ENCODE measurements at places on chromosomes 6 and 20.
A peak's percentile ranks its signal among the peaks of the same experiment; 100 is the strongest.

DNA sequence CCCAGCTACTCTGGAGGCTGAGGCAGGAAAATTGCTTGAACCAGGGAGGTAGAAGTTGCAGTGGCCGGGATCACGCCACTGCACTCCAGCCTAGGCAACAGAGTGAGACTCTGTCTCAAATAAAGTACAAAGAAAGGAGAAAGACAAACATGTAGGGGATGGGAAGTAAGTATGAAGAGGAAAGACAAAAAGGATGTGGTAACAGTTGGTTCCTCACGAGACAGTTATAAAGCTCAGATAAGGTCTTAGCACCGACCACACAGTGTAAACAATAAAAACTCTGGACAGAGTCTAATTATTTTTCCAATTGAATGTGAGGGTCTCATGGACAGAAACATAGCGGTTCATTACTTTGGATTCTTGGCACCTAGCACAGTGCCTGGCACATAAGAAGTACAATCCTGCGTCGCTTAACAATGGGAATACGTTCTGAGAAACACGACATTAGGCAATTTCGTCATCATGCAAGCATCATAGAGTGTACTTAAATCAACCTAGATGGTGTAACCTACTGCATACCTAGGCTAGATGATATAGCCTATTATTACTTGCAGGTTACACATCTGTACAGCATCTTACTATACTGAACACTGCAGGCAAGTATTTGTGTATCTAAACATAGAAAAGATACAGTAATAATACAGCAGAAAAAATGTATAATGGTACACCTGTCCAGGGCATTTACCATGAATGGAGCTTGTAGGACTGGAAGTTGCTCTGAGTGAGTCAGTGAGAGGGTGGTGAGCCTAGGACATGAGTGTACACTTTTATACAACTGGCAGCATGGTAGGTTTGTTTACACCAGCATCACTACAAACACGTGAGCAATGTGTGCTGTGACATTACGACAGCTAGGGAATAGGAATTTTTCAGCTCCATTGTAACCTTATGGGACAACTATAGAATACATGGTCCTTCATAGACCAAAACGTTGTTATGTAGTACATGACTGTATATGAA lies 38.2 kb downstream of the MBOAT1 start:
- no peak for DNase-seq

- no peak for DNase-seq
These were observed 253.7 kb upstream of the SUPT3H start for GRCh38 chr6:45631396-45631795.

- no peak for DNase-seq
These were observed 154.3 kb downstream of the VEGFA start for GRCh38 chr6:43924222-43924702.

DNA sequence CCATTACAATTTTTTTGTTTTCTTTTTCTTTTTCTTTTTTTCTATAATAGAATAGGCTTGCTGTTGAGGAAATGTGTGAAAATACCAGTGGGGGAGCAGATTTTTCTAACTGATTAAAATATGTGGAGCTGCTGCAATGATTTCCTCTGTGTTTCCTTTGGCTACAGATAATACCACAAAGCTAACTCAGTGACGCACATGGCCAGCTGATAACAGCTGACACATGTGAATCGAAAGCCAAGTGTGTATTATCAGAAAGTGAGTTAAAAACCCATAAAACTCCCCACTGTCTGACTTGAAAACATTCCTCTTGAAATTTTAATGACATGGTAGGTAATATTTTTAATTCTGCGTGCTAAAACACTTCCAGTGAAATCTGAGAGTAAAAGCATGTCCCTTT lies 70.8 kb upstream of the AHI1 start:
- DNase-seq, result peak; percentile 44

GRCh38 chr6:26556263-26557070 lies 18.3 kb downstream of the HMGN4 start:
- DNase-seq, result no peak

DNA sequence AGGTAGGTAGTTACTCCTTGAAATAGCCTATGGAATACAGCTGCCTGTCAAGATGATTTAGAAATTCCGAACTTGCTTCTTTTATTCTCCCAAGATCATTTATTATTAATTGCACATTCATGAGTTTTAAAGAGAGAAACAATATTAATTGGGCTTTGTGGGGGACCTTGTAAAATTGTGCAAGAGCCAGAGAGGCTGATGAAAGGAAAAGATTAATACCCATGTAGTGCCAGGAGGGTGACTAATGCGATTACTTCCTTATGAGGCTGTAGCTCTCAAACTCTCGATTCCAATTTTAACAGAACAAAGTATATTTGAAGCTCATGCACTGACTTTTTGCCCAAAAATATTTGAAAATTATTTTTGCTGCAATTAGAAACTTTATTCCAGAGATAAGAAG lies 423.8 kb upstream of the ID4 start:
- DNase-seq, result no peak

DNA sequence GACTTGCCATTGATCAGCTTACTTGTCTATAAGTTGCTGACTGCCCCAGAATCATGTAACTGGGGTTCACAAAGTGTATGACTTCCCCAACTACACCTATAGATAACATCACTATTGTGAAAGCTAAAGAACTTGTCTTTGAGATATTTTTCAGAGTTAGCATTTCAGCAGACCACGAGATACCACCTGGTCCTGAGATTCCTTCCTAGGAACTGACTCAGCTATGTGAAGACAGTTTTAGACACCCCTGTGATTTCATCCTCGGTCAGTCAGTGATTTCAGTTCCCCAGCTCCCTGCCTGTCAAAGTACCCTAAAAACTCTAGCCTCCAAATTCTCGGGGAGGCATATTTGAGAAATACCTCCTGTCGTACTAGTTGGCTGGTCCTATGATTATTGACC lies 62.4 kb downstream of the TXNDC5 start:
- DNase-seq, result no peak

DNA sequence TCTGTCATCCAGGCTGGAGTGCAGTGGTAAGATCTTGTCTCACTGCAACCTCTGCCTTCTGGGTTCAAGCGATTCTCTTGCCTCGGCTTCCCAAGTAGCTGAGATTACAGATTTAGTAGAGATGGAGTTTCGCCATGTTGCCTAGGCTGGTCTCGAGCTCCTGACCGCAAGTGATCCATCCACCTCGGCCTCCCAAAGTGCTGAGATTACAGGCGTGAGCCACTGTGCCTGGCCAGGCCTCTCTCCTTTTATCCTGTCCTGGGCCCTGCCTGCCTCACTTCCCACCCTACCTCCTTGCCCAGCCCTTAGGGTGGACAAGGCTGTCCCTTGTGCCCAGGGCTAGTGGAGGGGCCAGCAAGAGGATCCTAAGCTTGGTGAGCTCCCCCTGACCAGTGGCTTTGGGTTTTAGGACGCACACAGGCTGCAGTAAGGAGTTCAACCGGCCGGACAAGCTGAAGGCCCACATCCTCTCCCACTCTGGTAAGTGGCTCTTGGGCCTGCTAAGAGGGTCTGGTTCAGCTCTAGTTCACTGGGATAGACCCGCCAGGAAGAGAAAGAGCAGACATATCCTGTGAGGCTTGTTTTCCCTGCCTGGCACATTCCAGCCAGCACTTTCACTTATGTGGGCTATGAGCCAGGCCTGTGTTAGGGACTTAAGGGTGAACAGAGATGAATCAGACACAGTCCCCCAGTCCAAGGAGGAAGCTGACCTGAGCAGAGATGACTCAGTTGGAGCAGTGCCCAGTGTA lies 21.9 kb upstream of the CHMP4B start:
- DNase-seq, result no peak

- no peak for DNase-seq
These were observed 80.2 kb downstream of the C6orf118 start for GRCh38 chr6:165229216-165229615.

DNA sequence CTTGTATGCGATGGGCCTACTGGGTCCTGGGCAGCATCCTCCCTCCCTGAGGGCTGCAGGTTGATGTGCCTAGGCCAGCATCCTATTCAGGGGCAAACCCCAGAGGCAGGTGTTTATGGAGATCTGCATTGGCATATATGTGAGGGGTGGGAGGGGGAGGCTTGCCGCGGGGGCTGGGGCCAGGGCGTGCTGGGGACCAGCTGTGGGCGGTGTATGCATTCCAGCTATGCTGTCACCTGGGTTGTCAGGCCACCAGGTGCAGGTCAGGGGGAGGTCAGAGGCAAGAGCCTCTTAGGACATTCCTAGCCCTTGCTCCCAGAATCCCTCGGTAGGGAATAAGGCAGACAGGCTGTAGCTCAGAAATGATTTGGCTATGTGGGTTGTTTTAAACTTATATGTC lies 11.9 kb downstream of the FOXA2 start:
- DNase-seq, result no peak

- peak; percentile 86 for DNase-seq
These were observed 7.4 kb upstream of the ADTRP start for GRCh38 chr6:11785774-11786579.

DNA sequence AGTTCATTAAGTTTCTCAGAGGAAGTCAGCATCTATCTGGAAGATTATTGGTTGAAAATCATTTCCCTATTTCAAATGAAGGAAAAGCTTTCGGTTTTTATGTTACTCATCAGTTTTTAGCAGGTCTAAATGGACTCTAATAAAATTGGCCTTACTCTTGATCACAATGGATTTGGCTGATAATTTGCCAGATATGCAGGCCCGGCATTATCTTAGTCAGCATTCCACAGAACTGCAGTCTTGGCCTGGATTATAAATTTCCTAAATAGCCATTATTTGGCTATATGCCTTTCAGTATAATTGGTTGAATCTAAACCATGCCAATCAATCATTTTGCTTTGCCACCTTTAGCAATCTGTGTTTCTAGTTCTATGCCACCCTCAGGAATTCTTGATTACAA lies 91.7 kb upstream of the KCNQ5 start:
- no peak for DNase-seq

DNA sequence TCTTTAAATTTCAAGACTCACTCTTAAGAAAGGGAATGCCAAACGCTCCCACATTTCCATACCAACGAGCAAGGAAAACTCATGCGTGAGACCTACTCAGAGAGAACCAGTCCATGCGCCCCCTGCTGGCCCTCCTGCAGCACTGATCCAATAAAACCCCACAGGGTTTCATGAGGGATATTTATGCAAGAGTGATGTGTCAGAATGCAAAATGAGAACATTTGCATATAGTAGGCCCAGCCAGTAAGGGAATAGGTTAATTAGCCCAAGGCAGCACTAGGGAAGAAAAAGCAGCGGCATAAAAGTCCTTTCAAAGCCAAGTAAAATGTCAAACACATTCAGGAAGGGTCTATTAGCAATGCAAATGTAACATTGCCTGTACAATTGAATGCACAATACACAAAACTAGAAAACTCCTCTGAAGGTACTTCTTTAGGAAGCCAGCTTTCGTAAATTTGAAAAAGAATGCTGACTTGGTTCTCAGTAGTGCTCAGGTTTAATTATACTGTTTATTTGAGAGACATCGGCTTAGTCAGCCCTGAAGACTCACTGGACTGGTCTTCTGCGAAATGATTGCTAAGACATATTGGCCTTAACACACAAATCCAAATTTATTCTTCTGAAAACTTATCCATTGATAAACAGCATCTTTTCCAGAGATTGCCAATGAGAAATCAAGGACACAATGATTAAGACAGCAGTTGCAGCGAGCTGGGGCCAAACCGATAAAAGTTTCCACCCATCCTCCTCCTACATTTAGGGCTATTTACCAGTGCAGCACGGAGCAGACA lies 93.2 kb downstream of the GMPR start:
- DNase-seq, result peak; percentile 77

Measured in GM13977 (cell line).